ENCODE measurements at places on chromosomes 16 and 17.

- no peak for ATAC-seq
Measured at GRCh38 chr17:67629971-67630320, 87.8 kb upstream of the NOL11 start.

GRCh38 chr17:11742886-11743285 lies 144.6 kb downstream of the DNAH9 start:
- ATAC-seq: no peak

- no peak for ATAC-seq
Measured at GRCh38 chr16:22018559-22018958, 10.6 kb downstream of the MOSMO start.

DNA sequence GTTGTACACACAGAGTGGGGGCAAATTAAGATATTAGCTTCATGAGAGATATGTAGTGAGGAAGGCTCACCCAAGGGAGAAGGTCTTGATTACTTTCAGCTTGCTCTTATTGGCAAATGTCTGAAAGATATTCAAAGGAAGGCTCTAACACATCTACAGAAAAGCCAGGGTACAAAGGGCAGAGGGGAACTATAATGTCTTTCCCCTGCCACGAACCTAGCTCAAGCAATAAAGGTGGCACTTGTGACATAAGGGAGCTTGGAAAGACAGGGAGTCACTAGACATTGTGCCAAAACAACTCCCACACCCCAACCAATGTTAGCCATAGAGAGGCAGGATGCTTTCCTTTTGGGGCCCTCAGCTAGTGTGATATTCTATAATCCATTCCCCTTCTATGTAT lies 52.2 kb upstream of the SOX9 start:
- no peak for ATAC-seq

DNA sequence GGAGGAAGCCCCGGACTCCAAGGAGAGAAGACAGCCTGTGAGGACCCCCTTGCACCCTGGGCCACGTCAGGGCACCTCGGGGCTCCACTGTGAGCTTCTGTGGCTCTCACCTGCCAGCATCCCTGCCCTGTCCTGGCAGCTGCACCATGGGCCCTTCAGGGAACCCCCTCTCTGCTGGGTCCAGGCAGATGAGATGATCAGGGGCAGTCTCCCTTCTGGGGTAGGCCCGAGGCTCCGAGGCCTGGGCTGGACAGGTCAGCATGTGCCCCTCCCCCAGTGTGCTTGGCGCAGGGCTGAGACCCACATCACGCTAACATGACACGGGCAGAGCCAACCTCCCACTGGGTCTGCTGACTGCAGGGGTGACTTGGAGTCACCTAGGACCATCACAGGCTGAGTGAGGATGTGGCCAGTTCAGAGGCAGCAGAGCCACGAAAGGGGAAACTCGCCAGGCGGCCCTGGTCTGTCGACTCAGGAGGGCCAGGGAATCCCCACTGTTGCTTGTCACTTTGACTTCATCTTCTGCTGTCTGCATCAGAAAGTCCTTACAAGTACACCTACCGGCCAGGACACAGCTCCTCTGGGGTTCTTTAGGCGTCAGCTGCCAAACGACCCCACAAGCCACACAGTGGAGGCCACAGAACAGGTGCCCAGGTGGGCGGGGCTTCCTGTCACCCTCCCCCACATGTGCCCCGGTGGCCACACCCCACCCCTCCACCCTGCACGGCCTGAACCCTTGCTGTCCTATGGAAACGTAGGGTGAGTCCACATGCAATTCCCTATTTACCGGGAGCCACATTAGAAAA lies 2.2 kb downstream of the GALNS start:
- no peak for ATAC-seq

DNA sequence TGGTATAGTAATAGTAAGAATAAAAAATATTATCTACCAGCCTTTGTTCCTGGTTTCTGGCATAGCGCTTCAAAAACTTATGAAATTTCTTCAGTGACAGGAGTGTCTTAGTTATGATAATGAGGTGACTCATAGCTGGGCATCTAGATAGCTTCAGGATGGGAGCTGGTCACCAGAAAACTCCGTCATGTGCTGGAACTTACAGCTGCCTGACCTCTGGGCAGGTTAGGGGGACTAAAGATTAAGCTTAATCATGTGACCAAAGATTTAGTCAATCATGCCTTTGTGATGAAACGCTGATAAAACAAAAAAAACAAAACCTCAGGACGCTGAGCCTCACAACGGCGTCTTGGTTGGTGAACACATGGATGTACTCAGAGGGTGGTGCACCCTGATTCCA lies 154.2 kb downstream of the MYO1D start:
- ATAC-seq: no peak

DNA sequence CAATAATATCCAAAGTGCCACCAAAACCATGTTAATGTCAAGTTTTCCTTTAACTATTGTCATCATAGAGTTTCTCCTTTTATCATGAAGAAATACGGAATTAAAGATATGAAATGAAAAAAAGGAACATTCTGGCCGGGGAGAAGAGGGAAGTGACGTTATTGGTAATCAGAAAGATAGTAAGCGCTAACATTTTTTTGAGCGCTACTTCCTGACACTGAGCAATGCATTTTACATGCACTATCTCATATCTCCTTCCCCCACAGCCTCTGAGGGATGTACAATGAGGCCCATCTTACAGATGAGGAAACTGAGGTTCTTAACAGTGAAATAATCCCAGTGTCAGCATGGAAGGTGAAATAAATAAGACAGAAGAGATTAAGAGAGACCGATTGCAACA lies 410.9 kb downstream of the SOX9 start:
- no peak for ATAC-seq

- ATAC-seq: no peak
Measured at GRCh38 chr16:1209081-1209480, 16.0 kb downstream of the TPSG1 start.

GRCh38 chr16:56916571-56917403 lies 15.2 kb upstream of the HERPUD1 start:
- no peak for ATAC-seq

DNA sequence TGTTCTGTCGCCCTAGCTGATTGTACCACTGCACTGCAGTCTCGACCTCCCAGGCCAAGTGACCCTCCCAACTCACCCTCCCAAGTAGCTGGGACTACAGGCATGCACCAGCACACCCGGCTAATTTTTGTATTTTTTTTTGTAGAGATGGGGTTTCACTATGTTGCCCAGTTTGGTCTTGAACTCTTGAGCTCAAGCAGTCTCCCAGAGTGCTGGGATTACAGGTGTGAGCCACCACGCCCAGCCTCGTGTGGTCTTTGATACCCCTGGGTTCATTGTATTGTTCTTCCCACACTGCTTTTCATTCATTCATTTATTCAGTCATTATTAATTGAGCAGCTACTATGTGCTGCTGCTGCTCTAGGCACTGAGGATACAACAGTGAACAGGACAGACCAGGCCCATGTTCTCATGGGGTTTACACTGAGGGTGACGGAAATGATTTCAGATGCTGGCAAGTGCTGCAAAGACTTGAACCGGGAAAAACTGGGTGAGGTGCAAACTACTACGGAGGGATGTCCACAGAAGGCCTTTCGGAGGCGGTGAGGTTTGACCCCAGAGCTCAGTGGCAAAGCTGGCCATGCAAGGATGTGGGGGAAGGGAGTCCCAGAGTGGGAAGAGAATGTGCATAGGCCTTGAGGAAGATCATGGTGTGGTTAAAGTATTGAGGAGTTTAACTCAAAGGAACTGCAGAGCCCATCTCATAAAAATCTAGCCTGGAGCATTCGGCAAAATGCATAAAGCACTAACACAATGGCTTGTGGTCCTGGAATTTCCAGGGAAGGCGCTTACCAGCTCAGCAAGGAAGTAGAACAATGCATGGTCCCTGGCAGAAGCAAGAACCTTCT lies 10.9 kb downstream of the ABCC1 start:
- no peak for ATAC-seq

GRCh38 chr17:1709971-1710806 lies at the start of gene TLCD2:
Gene TLCD2 (minus strand): TSS chr17:1710377. CDS start chr17:1710242, 135 bp downstream.
- peak; percentile 43 for ATAC-seq

- ATAC-seq: no peak
Measured at GRCh38 chr17:41339571-41340172, 11.0 kb downstream of the KRT33A start.

- ATAC-seq: no peak
Measured at GRCh38 chr17:29205047-29205446, 24.8 kb upstream of the MYO18A start.

DNA sequence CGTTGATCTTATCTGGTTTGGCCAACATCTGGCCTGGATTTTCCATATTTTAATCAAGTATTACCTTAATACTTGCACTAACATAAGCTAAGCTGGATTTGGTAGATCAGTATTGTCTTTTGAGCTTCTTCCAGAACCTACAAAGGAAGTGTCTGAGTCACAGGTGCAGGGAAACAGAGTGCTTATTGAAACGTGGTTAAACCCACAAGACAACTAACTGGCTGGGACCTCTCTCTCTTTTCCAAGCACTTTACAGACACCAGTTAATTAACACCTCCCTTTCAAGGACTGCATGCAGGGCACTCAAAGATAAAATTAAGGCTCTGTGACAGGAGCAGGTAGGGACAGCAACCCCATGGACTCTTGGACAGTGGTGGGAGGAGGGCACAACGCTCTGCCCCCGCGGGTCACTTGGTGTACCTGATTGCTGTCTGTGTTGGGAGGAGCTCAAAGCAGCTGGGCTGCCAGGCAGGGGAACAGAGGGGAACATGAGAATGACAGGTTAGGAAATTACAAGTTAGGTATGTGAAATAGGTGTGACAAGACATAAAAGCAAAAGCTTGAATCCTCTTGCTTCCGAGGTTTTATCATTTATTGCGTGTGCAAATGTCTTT lies 133.7 kb upstream of the MON1B start:
- ATAC-seq: no peak

DNA sequence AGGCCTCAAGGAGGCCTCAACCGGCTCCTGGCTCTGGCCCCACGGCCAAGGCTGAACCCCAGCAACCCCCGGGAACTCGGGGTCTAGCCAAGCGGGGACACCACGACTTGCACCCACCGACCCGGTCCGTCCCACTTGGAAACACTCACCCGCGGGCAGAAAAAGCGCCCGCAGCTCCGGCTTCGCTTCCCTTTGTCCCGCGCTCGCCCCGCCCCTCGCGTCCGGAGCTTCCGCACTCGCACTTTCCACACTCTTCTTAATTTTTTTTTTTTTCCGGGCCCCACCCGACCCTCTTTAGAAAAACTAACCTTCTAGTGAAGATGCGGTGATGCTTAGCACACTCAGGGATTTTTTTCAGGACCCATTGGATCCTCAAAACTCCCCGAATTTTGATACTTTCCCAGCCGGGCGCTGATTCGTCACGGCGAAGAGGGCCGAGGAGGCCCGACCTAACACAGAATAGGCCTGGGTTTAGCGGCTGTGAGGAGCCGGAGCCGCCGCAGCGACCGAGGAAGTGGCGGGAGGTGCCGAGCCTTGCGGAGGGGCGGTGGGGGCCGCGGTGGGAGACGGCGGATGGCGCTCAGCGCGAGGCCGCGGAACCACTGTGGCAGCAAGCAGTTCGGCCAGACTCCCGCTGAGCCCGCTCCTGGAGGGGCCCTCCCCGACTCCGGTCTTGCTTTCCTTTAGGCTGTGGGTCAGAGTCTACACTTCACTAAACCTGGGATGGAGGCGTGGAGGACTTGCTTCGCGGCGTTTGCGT lies at the start of gene SMARCE1:
Gene SMARCE1 (minus strand): TSS at position 195 of the 760 bp plus-strand sequence. CDS start 2,016 bp downstream, outside the sequence.
- peak; percentile 84 for ATAC-seq

DNA sequence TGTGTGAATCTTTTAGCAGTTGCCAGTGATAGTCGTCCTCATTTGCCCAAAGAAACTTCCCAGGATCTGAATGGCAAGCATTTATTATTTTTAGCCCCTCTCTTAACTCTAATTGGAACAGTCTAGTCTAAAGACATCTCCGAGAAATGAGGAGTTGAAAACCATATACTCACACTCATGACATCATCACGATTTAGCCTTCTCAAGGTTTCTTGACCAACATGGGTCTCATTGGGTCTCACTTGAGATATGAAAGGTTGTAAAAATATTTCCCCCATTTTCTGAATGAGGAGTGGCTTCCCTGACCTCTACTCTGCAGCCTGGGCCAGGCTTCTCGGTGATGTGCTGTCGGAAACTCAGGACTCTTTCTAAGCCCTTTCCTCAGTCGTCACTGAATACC lies 37.1 kb upstream of the CACNG1 start:
- no peak for ATAC-seq
